ENCODE measurements at places on chromosomes 6 and 20.

DNA sequence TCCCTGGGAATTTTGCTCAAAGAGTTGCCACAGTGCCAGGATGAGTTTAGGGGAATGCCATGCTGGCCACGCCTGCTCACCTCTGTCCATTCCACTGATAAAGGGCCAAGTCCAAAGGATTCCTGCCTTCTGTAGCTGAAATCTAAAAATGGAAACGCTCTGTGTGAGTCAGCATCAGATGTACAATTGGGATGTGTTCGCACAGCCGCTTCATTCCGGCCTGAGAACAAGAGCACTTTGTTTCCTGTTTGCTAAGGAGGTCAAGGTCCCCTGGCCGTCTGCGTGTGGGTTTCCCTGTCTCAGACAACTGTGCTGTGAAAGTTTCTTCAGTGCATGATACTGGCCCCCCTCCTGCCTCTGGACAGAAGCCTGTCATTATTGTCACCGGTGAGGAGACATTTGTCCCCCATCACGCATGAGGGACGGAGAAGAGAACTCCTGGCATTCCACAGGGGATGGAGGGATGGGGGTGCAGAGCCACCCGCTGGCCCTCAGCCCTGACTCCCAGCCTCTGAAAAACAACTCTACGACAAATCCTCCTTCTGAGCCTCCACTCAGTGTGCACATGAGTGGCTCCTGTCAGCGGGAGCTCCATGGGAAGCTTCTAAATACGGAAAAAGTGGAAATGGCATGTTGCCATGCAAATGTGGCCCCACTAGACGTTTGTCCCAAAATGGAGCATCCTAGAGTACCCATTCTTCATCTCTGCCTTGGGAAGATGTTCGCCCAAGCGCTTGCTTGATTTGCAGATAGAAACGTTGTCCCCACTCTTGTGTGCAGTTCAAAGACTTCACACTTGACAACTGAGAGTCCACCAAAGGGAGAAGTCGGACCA, 143.5 kb upstream of the AFDN start:
- no peak for DNase-seq

DNA sequence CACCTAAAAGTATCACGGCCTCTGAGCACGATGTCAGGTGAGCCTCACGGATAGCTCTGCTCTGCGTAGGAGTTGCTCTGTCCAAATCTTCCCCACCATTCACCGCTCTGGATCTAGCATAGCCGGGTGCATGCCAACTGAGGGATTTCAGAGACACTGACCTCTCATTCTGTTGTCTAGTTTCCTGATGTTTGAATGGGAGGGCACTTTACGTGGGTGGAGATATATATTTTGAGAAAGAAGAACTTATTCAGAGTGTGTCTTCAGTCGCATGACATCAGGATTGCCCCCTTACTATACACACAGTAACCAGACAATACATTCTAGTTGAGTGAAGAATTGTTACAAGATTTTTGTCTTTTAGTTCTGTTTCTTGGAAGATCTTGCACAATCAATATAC, 96.5 kb upstream of the CITED2 start:
- DNase-seq, result no peak

DNA sequence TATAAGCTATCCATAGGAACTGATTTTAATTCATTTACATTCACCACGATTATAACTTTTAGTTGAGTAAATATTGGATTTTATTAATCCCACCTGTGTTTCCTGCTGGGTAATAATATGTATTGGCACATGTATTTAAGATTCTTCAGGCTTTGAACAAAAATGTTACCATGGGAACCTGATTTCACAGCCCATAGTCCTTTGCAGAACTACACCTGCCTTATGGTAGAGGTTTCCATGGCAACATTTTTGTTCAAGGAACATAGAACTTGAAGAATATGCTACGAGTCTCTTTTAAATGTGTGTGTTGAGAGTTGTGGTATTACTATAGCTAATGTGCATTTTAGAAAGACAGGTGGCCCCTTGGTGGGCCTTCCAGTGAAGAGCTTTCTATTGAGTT, 317.4 kb downstream of the SAMD5 start:
- no peak for DNase-seq

GRCh38 chr6:45990162-45990561, 25.5 kb downstream of the CLIC5 start:
- no peak for DNase-seq

DNA sequence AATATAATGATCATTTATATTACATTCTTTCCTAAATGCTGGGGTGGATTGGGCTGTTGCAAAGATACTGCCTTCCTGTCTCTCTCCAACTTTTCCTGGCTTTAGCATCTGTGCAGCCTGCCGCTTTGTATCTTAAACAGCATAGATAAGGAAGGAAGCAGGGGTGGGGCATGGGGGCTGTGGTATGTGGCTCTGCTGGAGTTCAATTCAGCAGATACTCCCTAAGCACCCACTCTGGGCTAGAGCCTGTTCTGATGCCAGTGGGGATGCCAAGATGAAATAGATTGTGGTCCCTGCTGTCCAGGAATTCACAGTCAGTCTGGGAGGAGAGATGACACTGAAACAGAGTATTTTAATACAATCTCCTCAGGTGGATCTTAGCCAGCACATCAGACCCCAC, 56.8 kb downstream of the EIF2S2 start:
- no peak for DNase-seq

GRCh38 chr6:149752600-149753373, 3.2 kb downstream of the PCMT1 start:
- DNase-seq, result no peak

- DNase-seq, result no peak
Measured at GRCh38 chr6:124949706-124950105, 12.5 kb upstream of the RNF217 start.

GRCh38 chr20:56360133-56360907, 1.5 kb downstream of the FAM210B start:
- DNase-seq, result no peak

- DNase-seq, result no peak
Measured at GRCh38 chr6:3739311-3739897, 12.1 kb downstream of the PXDC1 start.

- no peak for DNase-seq
Measured at GRCh38 chr6:30997301-30997700, 13.0 kb upstream of the MUC22 start.

DNA sequence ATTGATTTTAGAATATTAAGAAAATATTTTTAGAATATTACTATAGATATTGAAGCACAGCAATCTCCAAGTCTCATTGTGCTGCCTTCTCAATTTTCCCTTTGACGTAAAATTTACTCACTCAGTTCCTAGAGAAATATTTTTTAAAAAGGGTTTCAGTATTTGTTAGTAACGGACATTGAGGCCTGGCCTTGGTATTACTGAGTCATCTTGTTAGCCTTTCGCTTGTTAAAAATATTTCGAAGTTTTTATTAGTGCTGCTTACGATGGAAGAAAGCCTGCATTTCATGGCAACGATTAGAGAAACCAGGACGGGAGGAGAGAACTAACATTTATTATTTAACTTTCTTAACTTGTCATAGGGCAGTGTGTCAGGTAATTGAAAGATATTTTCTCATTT, 82.2 kb downstream of the TIAM2 start:
- DNase-seq, result no peak

DNA sequence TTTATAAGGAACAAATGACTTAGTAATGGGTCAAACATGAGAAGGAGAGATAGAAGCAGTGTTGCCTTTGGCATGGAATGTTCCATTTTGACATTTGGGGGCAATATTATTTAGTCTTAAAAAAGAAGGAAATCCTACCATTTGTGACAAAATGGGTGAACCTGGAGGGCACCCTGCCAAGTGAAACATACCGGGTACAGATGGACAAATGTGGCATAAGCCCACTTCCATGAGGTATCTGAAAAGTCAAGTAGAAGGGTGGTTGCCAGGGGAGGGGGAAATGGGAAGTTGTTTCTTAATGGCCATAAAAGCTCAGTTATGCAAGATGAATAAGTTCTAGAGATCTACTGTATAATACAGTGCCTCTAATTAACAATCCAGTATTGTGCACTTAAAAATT, 269.3 kb downstream of the TBC1D7 start:
- DNase-seq, result no peak

- DNase-seq, result no peak
Measured at GRCh38 chr20:54268941-54269340, 61.1 kb downstream of the PFDN4 start.

DNA sequence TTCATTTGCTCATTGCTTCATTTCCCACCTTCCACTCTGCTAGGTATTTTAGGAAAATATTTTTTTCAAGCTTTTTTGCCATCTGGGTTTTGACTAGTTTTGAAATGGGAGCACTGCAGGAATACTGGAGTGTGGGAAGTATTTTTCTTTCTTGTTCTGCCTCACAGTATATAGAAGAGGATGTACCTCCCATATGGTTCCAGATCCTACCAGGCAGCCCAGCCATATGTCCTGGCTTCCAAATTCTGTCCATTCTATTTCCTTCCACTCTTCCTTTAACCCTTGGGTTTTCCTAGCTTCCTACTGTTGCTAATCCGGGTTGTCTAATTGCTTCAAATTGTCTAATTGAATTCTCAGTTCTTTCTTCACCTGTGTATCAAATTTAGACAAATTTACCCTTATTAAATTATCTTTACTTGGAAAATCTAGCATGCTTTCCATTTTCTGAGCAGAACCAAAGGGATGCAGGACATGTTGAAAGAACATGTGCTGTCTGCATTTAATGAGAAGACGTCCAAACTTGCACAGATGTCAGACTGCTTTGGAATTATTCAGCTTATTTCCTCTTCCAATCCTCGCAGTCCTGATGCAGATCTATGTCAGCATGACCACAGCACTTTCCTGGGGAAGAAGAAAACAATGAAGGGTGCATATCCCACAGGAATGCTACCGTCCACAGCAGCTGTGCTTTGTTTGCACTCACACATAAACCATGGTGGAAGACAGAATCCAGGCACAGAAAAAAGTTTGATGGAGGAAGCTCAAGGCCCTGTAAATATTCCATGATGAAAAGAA, 1273.9 kb upstream of the MAP3K7 start:
- DNase-seq, result no peak

- DNase-seq, result peak; percentile 82
Measured at GRCh38 chr6:31575335-31575901, at the start of gene TNF. Gene TNF, plus strand, starts transcription at chr6:31575565. Its CDS starts 177 bp downstream, at chr6:31575742.

DNA sequence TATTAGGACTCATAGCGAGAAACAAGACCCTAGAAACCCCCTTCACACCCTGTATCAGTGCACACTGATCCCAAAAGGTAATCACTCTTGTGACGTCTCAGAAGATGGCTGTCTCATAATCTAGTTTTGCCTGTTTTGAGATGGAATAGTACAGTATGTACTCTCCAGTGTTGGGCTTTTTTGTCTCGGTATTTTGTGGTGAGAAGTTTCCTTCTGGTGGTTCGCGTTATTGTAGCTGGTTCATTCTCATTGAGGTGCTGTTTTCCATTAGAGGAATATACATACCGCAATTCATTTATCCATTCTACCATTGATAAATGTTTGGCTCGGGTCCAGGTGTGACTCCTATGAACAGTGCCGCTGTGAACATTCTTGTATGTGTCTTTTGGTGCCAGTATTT, 27.9 kb upstream of the MAP3K4 start:
- no peak for DNase-seq

- DNase-seq, result no peak
Measured at GRCh38 chr6:10310330-10310653, 104.6 kb downstream of the TFAP2A start.

DNA sequence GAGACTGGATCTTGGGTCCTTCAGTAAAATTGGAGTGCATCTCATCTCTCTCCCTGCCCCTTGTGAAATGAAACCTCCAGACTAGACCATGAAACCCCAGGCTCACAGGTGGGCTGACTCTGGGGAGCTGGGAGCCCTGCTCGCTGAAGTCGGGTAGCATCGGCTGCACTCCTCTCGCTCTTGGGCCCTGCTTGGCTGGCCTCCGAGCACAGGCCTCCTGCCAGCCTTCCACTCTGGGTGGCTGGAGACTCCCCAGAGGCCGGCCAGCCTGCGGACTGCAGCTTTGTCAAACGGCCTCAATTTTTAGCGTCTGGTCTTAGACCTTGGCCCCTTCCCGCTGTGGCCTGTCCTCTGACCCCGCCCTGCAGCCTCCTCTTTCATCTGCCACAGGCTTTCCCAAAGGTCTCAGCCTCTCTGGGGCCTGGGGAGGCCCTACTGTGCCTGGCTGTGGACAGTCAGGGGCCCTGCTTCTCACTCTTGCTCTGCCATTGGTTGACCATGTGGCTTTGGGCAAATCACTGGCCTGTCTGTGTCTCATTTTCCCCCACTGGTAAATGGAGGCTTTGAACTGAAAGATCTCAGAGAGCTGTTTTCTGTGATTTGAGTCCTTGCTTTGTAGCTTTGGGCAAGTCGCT, 45.1 kb downstream of the SRC start:
- DNase-seq, result no peak

DNA sequence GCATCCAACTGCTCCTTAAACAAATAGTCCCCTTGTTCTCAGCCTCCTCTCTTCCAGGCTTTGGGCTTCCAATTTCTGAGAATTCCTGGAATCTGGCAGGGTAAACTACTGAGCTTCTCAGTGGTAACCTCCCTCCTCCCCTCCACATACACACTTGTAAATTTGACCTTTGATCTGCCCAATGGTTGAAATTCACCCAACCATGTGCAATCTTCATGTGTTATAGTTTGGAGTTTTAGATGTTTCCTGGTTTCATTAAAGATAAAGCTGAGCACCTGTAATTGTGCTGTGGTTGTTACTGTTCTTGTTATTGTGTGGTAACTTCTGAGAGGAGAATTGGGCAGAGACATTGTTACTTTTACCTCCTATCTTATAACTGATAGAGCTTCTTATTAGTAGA, 328.4 kb downstream of the TPBG start:
- no peak for DNase-seq

DNA sequence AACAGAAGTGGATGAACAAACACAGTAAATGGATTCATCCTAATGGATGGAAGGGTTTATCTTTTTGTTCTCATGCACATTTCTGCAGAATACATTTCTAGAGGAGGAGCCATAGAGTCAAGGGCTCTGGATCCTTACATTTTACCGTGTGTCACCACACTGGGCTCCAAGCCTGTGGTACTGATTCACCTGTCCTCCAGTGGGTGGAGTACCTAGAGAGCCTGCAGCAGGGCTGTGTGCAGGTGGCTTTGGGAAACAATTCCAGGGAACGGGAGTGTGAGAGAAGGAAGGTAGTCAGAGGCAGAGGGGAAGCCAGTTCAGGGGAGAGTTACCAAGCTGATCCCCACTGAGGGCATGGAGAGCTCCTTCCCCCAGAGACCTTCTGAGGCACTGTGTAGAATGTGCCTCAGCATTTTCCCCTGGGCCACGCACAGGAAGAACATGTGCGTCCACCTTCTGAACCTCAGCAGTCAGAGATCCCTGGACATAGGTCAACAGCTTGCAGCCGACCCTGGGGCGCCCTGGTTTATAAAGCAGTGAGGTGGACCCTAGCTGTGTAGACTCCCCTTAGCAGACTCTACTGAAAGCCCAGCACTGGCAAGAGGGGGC, 85.3 kb upstream of the SLC22A23 start:
- no peak for DNase-seq

GRCh38 chr6:4511641-4512020, 264.6 kb upstream of the CDYL start:
- no peak for DNase-seq

GRCh38 chr6:137810554-137811120, 56.4 kb upstream of the TNFAIP3 start:
- DNase-seq, result no peak

Data from GM13977 (cell line).